ENCODE measurements at places on chromosomes 2 and 18. TPM values are rescaled to one million over a fixed set of nuclear protein-coding genes. Genes with fewer than 3 reads are reported as not detected.

- DNase-seq: no peak
These were observed 25.4 kb upstream of the TANK start for GRCh38 chr2:161134547-161135518.

- no peak for DNase-seq
These were observed 12.9 kb upstream of the GLI2 start for GRCh38 chr2:120722568-120723421.

SERPINB3 gene
- total RNA-seq: 464 TPM

MGAT4A gene
- total RNA-seq: 20.6 TPM

KLHL30 gene
- total RNA-seq: 0.25 TPM

Measured in vagina (tissue), 2 donors.